ENCODE measurements at places on chromosomes 7 and 10.
A peak's percentile ranks its signal among the peaks of the same experiment; 100 is the strongest.

DNA sequence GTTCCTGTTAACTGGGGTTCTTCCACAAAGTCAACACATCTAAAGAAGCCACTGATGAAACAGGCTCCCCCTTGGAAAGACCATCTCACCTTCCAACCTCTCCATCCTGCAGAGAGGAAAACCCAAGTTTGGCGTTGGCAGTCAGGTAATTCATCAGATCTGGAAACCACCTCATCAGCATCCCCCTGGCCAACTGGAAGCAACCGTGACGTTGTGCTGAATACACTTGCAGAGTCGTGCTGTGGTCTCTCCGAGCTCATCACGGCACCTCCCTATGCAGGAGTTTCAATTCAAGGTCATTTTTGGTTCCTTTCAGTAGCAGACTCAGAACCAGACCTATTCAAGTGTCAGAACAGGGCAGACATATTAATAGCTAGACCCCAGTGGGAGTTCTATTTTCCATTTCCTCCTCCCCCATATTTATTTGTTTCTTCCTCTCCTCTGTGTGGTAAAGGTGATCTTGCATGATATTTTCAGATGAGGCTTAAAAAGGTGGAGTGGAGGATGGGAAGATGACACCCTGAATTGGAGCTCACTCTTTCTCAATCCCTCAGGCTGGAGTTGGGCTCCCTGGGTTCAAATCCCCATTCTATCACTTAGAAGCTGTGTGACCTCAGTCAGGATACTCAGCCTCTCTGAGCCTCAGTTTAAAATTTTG is 149.1 kb upstream of the ADO start:
- DNase-seq, result no peak

- DNase-seq, result peak; percentile 67
Measured at GRCh38 chr7:149558149-149558861, 60.7 kb upstream of the ZNF746 start.

DNA sequence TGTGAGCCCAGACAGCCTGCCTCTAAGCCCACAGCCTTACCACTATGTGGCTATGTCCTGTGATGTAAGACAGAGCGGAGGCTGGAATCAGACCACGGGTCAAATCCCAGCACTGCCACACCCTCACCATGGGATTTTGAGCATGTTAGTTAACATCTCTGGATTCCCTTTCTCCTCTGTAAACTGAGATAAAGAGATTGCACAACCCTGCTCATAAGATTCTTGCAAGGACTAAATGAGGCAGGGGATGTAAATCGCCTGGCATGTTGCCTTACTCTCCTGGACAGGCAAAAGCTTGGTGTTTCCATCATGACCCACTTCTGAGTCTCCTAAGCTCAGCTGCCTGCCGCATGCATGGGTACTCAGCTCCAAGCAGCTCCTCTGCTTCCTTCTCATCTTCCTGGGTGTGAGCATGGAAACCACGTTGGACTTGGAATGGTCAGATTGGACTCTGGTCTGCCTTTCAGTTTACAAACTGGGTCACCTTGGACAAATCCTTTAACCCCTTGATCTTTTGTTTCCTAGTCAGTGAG is 41.3 kb upstream of the MTURN start:
- DNase-seq, result no peak

DNA sequence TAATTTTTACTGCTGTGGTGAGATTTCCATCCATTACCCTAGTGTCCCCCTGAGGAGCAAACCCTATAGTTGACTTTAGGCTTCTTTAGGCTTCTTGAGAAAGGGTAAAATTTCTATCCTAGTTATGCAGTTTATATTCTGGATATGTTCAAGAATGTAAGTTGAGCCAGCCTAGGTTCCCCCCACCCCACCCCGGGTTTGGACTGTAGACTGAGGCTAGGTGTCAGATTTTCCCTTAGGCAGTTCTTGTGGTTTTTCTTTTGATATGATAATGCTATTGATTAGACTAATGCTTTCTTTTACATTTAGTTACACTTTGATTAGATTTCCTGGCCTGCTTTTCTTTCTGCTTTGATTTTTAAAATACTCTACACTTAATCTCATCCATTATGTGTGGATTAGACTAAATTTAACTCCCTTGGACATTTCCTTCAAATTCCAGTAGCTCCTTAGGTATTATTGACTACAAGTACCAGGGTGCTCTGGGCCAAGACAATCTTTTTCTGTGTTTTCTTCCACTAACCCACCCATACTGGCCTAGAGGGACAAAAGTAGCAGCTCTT is 37.7 kb downstream of the NRF1 start:
- no peak for DNase-seq

GRCh38 chr10:29806350-29806788 is 171.6 kb upstream of the SVIL start:
- no peak for DNase-seq
